H1 (cell line): ENCODE measurements at places on chromosomes 11 and 22. TPM values are rescaled to one million over a fixed set of nuclear protein-coding genes. Genes with fewer than 3 reads are reported as not detected.

GRCh38 chr11:70243912-70244652 lies 26.4 kb upstream of the PPFIA1 start:
- H3K4me3 ChIP-seq, result no peak overlapping the region
- H3K27ac ChIP-seq, result no peak overlapping the region

The OR5P2 gene
- total RNA-seq, result not detected in 2 replicates

GRCh38 chr11:40388097-40388818 lies 1071.2 kb downstream of the LRRC4C start:
- no peak for DNase-seq
- no peaks in the 10 kb centered on the region for H3K4me1 ChIP-seq
- H3K36me3 ChIP-seq, result no peaks in the 10 kb centered on the region
- H3K4me3 ChIP-seq, result no peak overlapping the region
- H3K27me3 ChIP-seq, result no peaks in the 10 kb centered on the region

GRCh38 chr22:35316751-35317150 lies 17.1 kb downstream of the TOM1 start:
- no peaks in the 10 kb centered on the region for H3K27me3 ChIP-seq
- peaks cover 2% of the 10 kb centered on the region; the same call in 1 of the 2 replicates for H3K4me1 ChIP-seq
- DNase-seq, result no peak
- no peak overlapping the region for H3K4me3 ChIP-seq
- H3K36me3 ChIP-seq, result no peaks in the 10 kb centered on the region

The PRCP gene
- total RNA-seq, result 62.6 and 63.8 TPM in 2 replicates

GRCh38 chr11:120675171-120675570 lies 163.6 kb downstream of the GRIK4 start:
- H3K27ac ChIP-seq, result no peak overlapping the region
- H3K4me3 ChIP-seq, result no peak overlapping the region
- H3K27me3 ChIP-seq, result no peaks in the 10 kb centered on the region
- no peaks in the 10 kb centered on the region for H3K4me1 ChIP-seq

The PANX3 gene
- not detected in 2 replicates for total RNA-seq

DNA sequence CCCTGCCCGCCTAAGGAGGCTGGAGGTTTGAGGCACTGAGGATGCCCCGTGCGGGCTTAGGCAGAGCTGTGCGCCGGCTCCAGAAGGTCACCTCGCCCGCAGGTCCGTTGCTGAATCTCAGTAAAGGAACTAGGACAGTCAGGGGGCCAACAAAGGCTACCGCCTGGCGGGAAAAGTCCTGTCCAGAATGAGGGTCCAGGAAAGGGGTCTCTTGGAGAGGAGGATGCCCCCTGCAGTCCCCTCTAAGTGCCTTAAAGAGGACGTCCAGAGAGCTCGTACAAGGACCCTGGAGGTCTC lies 548 bp downstream of the PVALB start:
- DNase-seq, result no peak
- H3K4me1 ChIP-seq, result no peaks in the 10 kb centered on the region
- peak overlapping the region; percentile 69 for H3K4me3 ChIP-seq
- no peaks in the 10 kb centered on the region for H3K36me3 ChIP-seq
- H3K27me3 ChIP-seq, result peaks cover 42% of the 10 kb centered on the region

GRCh38 chr11:11769782-11770181 lies 72.0 kb upstream of the USP47 start:
- H3K4me1 ChIP-seq, result no peaks in the 10 kb centered on the region
- no peak for DNase-seq
- no peak overlapping the region for H3K27ac ChIP-seq
- no peak overlapping the region for H3K4me3 ChIP-seq

- no peaks in the 10 kb centered on the region for H3K36me3 ChIP-seq
- H3K4me1 ChIP-seq, result peaks cover 4% of the 10 kb centered on the region
- H3K27me3 ChIP-seq, result no peaks in the 10 kb centered on the region
- H3K27ac ChIP-seq, result no peak overlapping the region
Observed at GRCh38 chr11:110199184-110199981, 97.0 kb downstream of the RDX start.

DNA sequence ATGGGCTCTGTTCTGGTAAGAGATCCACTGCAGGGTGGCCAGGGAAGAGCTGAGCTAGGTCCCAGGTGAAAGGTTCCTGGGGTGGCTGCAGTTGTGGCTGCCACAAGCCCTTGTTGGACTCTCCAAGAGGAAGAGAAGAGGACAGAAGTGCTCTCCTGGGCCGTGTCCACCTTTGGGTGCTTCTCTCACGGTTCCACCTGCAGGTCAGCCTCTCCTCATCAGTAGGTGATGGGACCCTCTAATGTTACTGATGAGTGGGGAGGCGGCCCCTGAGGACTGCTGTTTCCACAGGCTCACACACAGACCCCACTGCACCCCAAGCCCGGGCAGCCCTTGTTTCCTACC lies 804.9 kb downstream of the BRD1 start:
- H3K27me3 ChIP-seq, result no peaks in the 10 kb centered on the region
- DNase-seq, result no peak
- H3K4me3 ChIP-seq, result no peak overlapping the region
- no peaks in the 10 kb centered on the region for H3K4me1 ChIP-seq
- no peak overlapping the region for H3K27ac ChIP-seq

The RBMXL2 gene
- not detected in 2 replicates for total RNA-seq

DNA sequence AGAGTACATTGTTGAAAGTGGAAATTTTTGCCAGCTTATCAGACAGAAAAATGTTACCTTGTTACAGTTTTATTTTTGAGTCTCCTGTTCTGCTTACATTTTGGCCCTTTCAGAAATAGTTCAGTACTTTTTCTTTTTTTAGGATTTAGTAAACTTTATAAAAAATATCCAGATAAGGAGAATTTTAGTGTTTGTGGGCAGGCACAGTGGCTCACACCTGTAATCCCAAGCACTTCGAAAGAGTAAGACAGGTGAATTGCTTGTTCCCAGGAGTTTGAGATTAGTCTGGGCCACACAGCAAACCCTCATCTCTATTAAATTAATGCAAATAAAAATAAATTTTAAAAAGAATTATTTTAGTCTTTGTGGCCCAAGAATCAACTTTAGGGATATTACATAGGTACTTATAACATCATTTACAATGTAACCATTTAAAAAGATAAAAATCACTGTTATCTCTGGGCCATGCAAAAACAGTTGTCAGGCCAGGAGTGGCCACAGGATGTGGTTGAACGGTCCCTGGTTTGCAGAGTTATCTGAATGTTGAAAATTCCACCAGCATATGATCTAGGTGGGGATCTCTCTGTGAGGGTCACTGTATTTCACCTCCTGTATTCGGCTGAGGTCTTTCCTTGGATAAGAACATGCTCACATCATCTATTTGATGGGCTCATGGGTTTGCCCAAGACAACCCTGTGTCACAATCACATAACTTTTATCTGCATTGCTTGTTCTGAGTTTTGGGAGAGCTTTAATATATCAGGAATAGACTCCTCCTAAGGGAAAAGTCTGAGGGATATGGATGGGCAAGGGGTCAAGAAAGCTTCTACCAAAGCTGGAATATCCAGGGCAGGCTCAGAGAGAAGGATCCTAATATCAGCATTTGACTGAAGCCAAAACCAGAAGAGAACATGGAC lies 91.5 kb downstream of the GGTLC2 start:
- no peak overlapping the region for H3K27ac ChIP-seq
- no peak for DNase-seq
- no peaks in the 10 kb centered on the region for H3K36me3 ChIP-seq
- peaks cover 17% of the 10 kb centered on the region for H3K27me3 ChIP-seq
- H3K4me3 ChIP-seq, result no peak overlapping the region

The ADM2 gene
- total RNA-seq, result 7.5 and 8.0 TPM in 2 replicates

DNA sequence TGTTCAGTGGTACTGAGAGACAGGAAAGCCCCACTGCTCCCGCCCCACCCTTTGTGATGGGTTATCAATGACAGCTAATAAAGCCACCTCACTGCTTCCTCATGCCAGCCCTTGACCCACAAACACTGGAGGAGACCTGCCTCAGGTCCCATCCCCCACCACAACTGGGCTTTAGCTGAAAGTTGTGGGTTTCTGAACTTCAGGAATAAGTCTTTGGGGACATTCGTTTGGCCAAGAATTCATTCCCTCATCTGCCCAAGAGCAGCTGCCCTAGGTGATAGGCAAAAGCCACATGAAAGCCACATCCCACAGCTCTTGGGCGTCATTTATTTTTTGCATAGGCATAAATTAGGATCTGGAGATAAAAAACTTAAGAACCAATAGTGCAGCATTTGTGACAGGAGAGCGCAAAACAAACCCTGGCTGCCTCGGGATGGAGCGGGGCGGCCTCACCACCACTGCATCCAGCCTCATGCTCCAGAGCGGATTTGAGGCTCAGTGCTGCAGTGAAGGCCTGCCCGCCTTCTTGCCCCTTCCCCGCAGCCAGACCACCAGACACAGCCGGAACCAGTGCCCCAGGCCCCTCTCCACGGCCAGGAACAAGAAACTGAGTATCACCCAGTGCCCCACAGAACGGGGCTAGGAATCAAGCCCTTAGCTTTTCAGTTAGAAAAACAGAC lies 21.2 kb downstream of the SUN2 start:
- H3K36me3 ChIP-seq, result peaks cover 32% of the 10 kb centered on the region
- no peak for DNase-seq
- no peaks in the 10 kb centered on the region for H3K27me3 ChIP-seq
- no peak overlapping the region for H3K4me3 ChIP-seq

- no peaks in the 10 kb centered on the region for H3K27me3 ChIP-seq
- H3K36me3 ChIP-seq, result no peaks in the 10 kb centered on the region
- no peak overlapping the region for H3K27ac ChIP-seq
- H3K4me1 ChIP-seq, result no peaks in the 10 kb centered on the region
Observed at GRCh38 chr11:14029971-14030920, 67.7 kb downstream of the SPON1 start.

- no peaks in the 10 kb centered on the region for H3K27me3 ChIP-seq
- H3K4me3 ChIP-seq, result no peak overlapping the region
- H3K27ac ChIP-seq, result no peak overlapping the region
- H3K4me1 ChIP-seq, result no peaks in the 10 kb centered on the region
Observed at GRCh38 chr11:46686886-46687795, 13.3 kb downstream of the ARHGAP1 start.
